ENCODE measurements at places on chromosomes 2 and 18.

GRCh38 chr2:72765997-72766609, 59.7 kb downstream of the EXOC6B start:
- DNase-seq: no peak

DNA sequence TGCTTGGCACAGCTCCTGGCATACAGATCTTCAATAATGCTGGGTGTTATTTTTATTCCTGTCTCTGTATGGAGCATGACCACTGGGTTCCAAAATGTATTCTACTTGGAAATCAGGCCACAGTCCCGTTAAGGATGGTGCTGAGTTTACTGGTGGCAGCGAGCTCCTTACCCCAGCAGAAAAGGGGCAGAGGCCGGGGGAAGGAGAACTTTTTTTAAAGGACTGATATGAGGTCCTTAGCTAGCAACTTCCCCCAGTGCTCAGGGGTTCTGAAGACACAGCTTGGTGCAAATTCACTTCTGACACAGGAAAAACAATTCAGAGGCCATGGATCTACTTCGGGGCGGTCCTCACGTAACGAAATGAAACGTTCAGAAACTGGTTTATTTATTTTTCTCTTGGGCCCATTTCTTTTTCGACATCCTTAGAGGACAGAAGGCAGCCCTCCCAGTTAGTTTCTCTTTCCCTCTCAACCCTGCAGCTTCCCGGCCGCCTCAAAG, 872 bp downstream of the RDH14 start:
- peak; percentile 47 for DNase-seq

DNA sequence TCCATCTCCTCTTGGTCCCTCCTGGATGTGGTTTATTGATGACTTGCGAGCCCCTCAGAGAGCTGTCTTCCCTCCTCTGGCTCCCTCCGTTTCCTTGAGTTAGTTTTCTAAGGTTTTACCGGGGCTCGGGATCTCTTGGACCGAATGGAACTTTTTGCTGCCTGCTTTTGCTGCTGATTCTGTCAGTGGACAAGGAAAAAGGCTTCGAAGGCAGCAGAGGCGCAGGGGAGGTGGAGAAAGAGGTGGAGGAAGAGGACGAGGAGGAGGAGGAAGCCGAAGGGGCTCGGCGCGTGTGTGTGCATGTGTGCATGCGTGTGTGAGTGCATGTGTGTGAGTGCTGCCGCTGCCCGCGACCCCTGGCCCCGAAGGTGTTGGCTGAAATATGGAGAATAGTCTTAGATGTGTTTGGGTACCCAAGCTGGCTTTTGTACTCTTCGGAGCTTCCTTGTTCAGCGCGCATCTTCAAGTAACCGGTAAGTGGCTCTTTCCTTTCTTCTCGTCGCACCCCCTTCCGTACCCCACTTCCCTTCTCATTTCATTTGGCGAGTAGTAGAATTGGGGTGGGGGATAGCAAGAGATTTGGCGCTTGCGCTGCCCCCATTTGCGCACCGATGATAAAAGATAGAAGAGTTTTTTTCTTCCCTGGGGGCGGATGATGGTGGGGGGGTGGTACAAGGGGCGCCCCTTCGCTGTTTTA, 557 bp downstream of the DCC start:
- DNase-seq: peak; percentile 77

DNA sequence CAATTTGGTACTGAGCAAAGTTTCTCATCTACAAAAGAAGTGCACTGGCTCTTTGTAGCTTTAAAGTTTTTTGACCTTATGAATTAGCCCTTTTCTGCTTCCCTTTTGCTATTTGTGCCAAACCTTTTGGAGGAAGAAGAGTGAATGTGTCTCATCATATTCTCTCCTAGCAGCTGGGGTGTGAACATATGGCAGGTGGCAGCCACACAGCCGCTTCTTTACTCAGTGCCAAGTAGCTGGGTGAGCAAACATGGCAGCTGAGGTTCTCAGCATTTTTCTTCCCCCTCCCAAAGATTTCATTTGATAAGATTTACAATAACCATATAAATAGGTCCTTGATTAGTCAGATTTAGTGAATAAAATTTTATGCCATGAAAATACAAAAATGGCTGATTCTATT, 46.7 kb upstream of the STK17B start:
- DNase-seq: no peak

- no peak for DNase-seq
These were observed 2.3 kb downstream of the MYO1B start for GRCh38 chr2:191247381-191248057.

- DNase-seq: no peak
These were observed 265.0 kb upstream of the TRIB2 start for GRCh38 chr2:12451726-12452125.

- DNase-seq: no peak
These were observed 4.6 kb downstream of the TBC1D8 start for GRCh38 chr2:101146535-101146934.

DNA sequence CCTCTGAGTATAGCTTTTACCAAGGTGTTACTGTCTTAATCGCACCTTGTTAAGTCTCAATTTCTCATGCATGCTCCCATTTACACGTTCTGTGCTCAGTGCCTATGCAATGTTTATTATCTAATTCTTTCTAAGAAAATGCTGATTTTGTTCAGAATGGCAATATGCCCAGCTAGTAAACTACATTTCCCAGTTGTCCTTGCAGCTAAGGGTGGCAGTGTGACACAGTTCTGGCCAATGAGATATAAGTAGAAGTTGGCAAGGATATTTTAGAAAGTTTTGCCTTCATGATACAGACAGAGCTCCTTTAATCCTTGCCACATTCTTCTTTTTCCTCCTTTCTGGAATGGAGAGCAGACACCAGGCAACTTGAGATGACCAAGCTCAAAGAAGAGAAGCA, 45.3 kb downstream of the POLE4 start:
- no peak for DNase-seq

DNA sequence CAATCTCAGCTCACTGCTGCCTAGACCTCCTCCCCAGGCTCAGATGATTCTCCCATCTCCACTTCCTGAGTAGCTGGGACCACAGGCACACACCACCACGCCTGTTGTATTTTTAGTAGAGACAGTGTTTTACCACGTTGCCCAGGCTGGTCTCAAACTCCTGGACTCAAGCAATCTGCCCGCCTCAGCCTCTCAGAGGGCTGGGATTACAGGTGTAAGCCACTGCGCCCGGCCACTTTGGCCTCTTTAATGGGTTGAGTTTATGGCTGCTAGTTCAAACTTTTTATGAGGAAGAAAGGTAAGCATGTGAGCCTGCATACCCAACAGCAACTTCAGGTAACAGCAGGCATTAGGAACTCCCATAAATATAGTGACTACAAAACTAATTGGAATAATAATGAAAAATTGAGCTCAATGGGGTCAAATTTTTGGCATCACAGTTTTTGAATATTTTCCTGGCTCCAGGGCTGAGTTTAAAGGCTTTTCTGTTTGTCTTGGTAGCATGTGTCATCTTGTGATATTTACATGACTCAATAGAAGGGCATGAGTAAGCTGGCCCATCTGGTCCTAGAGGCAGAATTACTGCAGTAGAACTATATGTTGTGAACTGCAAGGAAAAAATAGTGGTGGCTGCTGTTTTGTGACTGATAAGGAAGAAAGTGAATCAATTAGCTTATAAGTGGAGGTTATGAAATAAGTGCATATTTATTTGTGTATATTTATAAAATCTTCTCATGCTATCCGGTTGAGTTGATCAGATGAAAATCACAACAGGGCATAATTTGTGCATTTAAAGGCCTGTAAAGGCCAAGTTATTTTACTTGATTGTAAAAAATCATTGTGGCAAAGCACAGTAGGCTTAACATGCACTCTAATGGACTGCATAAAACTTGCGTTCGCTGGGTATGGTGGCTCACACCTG, 24.8 kb downstream of the GALM start:
- no peak for DNase-seq

GRCh38 chr2:94997981-94998930, 27.3 kb upstream of the MAL start:
- peak; percentile 59 for DNase-seq

GRCh38 chr2:203948733-203949132, 12.2 kb downstream of the ICOS start:
- no peak for DNase-seq

GRCh38 chr2:98665677-98666076, 57.3 kb downstream of the UNC50 start:
- no peak for DNase-seq

GRCh38 chr2:233453111-233453915, 99.0 kb downstream of the DGKD start:
- no peak for DNase-seq

GRCh38 chr2:215652388-215652787, 216.5 kb upstream of the FN1 start:
- no peak for DNase-seq

- DNase-seq: no peak
These were observed 138.3 kb downstream of the DDX1 start for GRCh38 chr2:15729709-15730544.

DNA sequence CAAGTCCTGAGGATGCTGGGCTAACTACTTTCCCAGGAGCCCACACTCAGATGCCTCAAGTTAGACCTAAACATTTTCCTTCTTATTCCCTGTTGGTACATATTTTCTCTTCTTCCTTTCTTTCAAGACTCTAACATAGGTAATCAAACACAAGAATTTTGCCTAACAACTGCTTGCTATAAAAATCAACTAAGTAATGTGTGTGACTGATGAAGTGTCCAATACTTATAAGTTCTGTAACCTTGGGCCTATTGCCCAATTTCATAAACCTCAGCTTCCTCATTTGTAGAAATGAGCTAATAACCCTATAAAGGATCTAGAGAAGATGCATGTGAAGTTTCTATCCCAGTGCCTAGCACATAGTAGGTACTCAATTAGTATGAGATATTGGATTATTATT, 31.6 kb upstream of the PIK3C3 start:
- DNase-seq: no peak

- DNase-seq: no peak
These were observed 11.1 kb upstream of the MAPRE3 start for GRCh38 chr2:26959331-26959730.
